ENCODE measurements at places on chromosomes 2 and 18.
A peak's percentile ranks its signal among the peaks of the same experiment; 100 is the strongest.

DNA sequence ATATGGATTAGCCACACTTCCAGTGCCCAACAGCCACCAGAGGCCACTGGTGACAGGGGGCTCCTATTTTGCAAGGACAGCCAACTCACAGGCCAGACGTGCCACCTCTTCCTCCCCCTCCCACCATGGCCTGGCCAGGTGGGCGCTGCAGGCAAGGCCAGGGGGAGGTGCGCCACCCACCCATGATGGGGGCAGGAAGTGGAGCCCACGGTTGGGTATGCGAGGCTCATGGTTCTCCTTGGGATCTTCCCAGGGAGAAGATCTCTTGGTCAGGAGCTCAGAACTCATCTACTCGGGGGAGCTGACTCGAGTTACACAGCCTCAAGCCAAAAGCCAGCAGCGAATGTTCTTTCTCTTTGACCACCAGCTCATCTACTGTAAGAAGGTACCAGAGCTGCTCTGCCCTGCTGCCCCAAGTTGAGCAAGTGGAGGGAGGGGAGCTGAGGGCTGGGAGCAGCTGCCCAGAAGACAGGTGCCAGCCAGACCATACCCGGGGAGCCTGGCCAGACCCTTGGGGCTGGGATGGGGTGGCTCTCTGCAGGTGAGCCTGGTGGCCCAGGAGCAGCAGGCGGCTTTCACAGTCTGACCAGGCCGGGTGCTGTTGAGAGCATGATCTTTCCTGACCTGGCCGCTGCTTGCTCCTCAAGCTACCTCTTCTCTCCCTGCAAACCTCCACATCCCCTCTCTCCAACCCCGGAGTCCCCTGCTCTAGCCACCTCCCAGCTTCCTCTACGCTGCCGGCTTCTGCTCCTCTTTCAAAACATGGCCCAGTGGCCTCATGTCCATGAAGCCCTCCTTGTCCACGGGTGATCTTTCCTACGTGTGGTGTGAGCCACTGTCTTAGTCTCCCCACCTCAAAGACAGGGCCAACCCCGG lies 49.8 kb downstream of the FAM168B start:
- no peak for DNase-seq

DNA sequence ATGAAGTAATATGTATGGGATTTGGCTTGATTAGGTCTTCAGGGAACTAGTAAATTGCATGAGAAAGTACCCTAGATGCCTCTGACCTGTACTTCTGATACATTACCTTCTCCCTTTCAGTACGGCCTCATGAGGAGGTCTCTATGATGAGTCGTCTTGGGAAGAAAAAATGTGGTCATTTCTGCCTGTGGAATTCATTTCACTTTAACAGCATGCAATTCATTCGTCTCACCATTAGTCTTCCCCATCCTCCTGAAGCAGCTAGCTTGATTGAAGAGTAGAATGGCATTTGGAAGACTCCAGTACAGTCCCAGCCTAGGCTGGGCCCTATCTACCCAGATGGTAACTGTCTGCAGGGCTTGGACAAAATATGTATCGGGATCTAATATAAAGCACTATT lies 52.2 kb downstream of the TMX3 start:
- DNase-seq = no peak

- no peak for DNase-seq
These were observed 451.0 kb downstream of the MEIS1 start for GRCh38 chr2:66885775-66886383.

GRCh38 chr18:13076886-13077285 lies 85.7 kb downstream of the CEP192 start:
- DNase-seq = no peak

DNA sequence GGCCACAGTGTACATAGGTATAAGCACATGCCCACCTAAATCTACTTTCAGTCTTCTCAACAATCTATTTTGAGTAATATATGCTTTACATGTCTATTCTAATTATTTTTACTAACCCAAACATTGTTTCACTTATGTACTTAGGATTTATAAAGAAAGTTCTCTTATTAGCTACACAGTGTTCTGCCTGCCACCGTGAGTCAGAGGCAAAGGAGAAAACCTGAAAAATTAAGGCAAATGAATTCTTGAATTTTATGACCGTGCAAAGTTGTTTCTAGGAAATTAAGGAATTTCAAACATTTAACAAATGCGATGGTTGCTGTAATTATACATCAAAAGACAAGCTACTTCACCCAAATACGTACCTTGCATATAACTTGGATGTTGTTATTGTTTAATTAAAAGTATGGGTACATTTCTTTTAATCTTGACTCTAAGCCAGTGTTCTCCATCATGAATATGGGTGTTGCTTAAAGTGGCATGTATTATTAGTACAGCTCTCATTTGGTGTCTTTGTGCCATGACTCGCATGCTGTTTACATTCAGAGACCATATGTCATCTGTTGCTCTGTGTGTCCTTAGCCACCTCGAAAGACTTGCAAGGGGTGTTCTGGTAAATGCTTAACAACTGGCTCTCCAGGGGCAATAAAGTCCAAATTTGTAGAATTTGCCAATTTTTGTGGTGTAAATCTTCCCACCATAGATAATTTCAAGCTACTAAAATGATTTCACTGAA lies 154.3 kb upstream of the FN1 start:
- DNase-seq = no peak

DNA sequence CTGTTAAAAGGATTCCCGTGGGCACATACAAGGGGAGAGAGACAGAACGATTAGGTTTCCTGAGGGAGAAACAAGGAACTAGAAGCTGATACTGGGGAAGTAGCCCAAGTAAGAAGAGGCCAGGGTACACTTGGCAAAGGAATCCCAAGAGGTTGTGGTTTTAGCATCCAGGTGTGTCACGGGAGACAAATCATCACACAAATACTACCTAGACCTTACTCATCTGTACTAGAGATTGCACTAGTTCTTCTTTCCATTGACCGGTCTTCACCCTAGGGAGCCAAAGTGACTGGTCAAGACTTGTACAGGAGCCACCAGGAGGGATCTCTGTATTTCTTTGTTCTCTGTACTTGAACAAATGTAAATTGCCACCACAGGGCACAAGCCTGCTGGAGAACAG lies 14.2 kb upstream of the NR4A2 start:
- DNase-seq = no peak

- DNase-seq = no peak
These were observed 71.5 kb downstream of the TMEM247 start for GRCh38 chr2:46550686-46551404.

DNA sequence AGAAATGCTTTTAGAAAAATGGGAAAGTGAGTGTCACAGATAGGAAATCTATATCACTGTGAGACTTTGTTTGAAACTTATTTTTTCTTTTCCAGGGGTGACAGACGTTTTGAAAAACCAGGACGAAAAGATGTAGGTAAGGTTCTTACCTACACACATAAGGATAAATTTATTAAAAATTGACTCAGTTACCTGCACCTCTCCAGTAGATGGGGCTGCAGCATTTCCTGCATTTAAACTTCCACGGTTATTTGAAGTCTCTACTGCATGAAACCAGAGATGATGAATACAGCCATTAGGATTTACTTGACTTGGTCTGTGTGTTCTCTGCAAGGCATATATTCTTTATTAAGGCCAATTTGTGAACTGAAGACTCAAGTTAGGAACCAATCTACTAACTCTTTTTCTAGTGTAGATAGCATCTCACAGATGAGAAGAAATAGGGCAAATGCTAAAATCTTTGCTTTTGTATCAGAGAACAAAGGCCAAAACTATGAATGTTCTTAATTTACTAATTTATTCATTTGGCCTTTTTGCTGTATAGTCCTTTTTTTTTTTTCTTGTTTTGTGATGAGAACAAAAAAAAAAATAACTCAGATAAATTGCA lies 15.0 kb downstream of the KCNJ13 start:
- DNase-seq = no peak

DNA sequence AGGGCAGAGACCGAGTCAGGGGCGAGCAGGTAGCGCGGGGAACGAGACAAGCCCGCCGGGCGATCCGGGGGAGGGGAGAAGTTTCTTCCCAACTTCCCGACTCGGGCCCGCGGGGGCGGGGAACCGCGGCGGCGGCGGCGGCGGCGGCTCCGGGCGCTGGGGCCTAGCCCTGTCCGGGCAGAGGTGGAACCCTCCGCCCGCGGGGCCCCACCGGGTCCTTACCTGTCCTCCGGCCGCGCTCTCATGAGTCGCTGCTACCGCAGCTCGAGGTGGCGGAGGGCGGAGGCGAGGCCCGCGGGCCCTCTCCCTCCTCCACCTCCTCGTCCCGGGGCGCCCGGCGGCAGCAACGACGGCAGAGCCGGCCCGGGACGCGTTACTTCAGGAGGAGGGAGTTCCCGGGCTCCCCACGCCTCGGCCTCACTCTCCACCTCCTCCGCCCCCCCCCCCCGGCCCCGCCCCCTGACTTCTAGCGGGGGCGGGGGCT lies at the start of gene YES1:
Gene YES1 (minus strand): TSS at position 351 of the 484 bp plus-strand sequence. CDS start 55,415 bp downstream, outside the sequence.
- no peak for DNase-seq

- no peak for DNase-seq
These were observed 220.2 kb upstream of the APCDD1 start for GRCh38 chr18:10234281-10234680.

GRCh38 chr2:196315388-196316049 lies 144.1 kb upstream of the STK17B start:
- no peak for DNase-seq

- peak; percentile 2 for DNase-seq
These were observed 185.1 kb upstream of the LHCGR start for GRCh38 chr2:48940606-48941005.

DNA sequence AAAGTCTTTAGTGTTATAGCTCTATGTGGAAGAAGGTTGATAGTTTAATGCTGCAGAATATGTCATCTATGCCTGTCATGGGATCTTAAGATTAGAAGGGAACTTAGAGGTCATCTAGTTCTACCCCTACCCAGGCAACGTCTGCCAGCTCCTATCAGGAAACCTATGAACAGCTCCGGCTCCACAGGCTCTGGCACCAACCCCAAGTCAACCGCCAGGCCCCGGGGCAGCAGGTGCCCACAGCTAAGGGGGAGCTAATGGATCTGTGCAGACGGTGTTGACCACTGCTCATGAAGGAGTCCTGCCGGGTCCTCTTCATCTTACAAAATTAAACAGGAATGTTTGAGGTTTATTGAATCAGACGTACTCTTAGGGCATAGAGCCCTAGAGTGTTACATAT lies 440.8 kb upstream of the KLHL29 start:
- DNase-seq = no peak

- DNase-seq = no peak
These were observed 10.2 kb downstream of the C18orf32 start for GRCh38 chr18:49476664-49477411.

- DNase-seq = no peak
These were observed 42.1 kb upstream of the GALR1 start for GRCh38 chr18:77207540-77207939.

GRCh38 chr18:43664487-43665008 lies 387.3 kb upstream of the SYT4 start:
- no peak for DNase-seq

- DNase-seq = no peak
These were observed 197.4 kb downstream of the SNTG2 start for GRCh38 chr2:1147873-1148612.

GRCh38 chr2:232689152-232689910 lies 7.8 kb upstream of the GIGYF2 start:
- DNase-seq = no peak

DNA sequence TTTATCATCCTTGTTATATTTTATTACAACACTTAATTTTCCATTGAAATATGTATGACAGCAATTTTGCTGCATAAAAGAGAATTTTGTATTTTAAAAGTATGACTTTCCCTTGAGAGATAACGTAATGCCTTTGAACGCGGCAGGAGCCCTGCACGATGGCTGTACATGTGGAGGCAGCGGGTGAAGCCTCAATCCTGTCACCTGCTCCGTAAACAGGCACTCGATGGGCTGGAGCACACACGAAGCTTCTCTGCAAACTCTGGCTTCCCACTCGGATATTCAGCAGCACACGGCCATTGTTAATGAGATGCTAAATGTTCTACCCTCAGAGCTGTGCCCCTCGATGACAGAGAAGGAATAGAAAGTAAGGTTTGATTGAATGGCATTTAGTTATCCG lies 184.4 kb downstream of the RTP5 start:
- no peak for DNase-seq

- no peak for DNase-seq
These were observed 100.1 kb downstream of the TSN start for GRCh38 chr2:121855510-121855909.

DNA sequence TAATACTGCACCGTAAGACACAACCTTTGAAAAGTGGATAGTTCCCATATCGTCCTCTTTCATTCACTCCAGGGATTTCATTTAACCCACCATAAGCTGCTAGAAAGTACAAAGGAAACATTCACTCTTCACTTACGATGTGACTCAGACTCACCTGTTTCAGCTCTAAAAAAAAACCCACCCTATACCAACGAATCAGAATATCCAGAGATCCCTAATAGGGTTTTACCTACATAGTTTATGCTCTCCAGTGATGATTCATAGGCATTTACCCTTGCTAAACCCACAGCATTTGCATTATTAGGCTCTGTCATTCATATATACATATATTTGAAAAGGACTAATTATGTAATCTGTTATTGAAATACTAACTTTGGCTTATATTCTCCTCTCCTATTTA lies 60.2 kb downstream of the PRPF40A start:
- no peak for DNase-seq

- DNase-seq = no peak
These were observed 332.0 kb downstream of the PIK3C3 start for GRCh38 chr18:42287047-42287446.

DNA sequence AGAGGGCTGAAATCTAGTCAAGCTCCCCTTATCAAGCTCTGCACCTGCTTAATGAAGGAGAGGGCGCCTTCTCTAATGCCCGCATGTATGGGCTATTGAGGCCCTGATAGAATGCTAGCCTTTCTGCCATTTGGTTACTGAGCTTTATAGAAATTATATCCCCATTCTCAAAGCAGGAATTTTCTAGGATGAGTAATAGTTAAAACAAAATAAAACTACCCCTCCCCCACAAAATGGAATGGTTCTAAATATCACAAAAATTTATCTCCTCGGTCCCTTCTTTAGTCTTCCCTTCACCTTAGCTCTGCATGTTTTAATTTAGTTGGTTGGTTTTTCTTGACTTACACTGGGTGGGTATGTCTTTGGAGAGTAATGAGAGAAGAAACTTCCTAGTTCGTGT lies 37.7 kb downstream of the CD28 start:
- DNase-seq = no peak

DNA sequence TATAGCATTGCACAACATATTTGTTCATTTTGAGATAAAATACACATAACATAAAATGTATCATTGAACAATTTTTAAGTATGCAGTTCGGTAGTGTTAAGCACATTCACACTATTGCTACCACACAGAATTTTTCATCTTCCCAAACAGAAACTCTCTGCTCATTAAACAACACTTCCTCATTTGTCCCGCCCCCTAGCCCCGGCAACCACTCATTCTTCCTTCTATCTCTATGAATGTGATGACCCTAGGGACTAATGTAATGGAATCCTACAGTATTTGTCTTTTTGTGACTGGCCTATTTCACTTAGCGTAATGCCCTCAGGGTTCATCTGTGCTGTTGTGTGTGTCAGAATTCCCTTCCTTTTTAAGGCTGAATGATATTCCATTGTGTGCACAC lies 95.4 kb downstream of the TSHZ1 start:
- DNase-seq = no peak

GRCh38 chr2:25304321-25304720 lies 37.4 kb downstream of the DNMT3A start:
- no peak for DNase-seq

GRCh38 chr18:56162311-56163265 lies 475.8 kb downstream of the TXNL1 start:
- DNase-seq = no peak

GRCh38 chr2:159904959-159905305 lies 106.9 kb upstream of the CD302 start:
- DNase-seq = no peak

GRCh38 chr18:73674125-73674865 lies 473.3 kb downstream of the FBXO15 start:
- DNase-seq = no peak

- no peak for DNase-seq
These were observed 22.2 kb upstream of the YWHAQ start for GRCh38 chr2:9652898-9653479.

Measured in NCI-H1048 (cell line).